NCI-H774 (cell line): ENCODE measurements at places on chromosomes 5 and 9.

- DNase-seq = no peak
These were observed 11.9 kb downstream of the MEGF10 start for GRCh38 chr5:127302509-127302908.

GRCh38 chr9:126519660-126520420, 93.9 kb upstream of the LMX1B start:
- no peak for DNase-seq

GRCh38 chr5:14579731-14580397, 1.7 kb upstream of the OTULINL start:
- peak; percentile 64 for DNase-seq

GRCh38 chr9:86659413-86660046, 287.8 kb downstream of the GAS1 start:
- DNase-seq = no peak

DNA sequence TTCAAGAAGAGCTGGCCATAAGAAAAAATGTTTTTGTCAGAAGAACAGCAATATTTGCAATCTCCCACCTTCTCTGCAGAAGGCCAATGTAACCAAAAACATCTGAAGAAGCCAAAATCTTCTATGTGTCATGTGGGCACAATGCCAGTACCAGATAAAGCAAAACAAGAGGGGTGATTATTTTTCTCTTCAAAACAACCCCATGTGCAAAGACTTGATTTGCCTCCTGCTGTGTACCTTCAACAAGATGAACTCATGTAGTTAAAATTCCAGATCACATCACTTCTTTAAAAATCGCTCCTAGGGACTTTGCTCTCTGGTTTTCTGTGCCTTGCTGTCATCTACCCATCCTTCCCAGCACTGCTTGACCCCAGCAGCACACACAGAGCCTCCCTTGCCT, 134.0 kb upstream of the MAP3K1 start:
- DNase-seq = no peak

GRCh38 chr5:158676642-158677469, 422.9 kb downstream of the EBF1 start:
- no peak for DNase-seq

- peak; percentile 72 for DNase-seq
These were observed at the start of gene P4HA2 for GRCh38 chr5:132227485-132228240. Gene P4HA2 (minus strand): TSS chr5:132227853. CDS start chr5:132218626, 9,227 bp downstream.
